ENCODE measurements at places on chromosomes 5 and 9. TPM values are rescaled to one million over a fixed set of nuclear protein-coding genes. Genes with fewer than 3 reads are reported as not detected.

Gene ST6GALNAC4
- total RNA-seq = 11.5 TPM

Gene C5orf63
- total RNA-seq = 4.0 TPM

Gene IL9
- total RNA-seq = not detected

Gene KCNV2
- total RNA-seq = 0.87 TPM

Gene PTGES
- total RNA-seq = 4.7 TPM

Gene PCDHA3
- 1.6 TPM for total RNA-seq

- ATAC-seq = no peak
Observed at GRCh38 chr9:81588148-81588871, 101.0 kb downstream of the TLE1 start.

DNA sequence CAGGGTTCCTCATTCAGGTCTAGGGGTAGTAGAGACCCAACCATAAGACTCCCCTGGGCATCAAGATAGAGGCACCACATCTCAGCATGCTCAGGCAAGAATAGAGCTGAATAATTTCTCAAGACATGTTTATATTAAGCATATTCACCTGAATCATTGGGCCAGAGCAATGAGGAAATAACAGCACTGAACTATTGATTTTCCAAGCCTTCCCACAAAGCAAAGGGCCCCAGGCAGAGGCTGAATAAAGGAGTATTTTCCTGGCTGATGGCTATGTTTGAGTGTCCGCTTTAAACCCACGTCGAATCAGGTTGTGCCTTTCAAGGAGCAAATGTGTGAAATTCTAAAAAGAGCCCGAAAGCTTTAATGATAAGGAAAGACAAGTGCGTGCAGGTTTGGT lies 129.2 kb downstream of the HSD17B3 start:
- ATAC-seq = no peak

- no peak for ATAC-seq
Observed at GRCh38 chr5:24899180-24899579, 254.4 kb upstream of the CDH10 start.

DNA sequence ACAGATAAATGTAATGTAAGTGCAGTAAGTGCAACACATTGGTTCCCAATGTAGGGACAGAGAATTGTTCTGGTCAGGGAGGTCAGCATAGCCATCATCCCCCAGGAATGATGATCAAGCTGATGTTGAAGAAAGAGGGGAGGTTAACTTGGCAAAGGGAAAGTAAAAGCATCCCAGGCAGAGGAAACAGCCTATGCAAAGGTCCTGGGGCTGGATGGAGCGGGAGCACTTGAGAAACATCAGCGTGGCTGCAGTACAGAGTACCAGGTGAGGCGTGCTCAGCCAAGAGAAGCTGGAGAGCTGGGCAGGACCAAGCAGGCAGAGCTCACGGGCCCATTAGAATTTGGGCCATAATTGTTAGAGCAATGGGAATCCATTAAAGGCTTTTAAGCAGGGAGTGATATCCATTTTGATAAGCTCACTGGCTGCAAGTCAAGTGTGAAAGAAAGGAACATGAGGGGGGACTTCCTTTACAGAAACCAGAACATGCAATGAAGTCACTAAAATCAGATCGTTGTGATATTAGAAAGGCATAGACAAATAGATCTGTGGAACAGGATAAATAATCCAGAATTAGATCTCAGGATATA lies 50.1 kb upstream of the HAND1 start:
- no peak for ATAC-seq

- ATAC-seq = no peak
Observed at GRCh38 chr5:151251001-151251551, 1.9 kb upstream of the GM2A start.

DNA sequence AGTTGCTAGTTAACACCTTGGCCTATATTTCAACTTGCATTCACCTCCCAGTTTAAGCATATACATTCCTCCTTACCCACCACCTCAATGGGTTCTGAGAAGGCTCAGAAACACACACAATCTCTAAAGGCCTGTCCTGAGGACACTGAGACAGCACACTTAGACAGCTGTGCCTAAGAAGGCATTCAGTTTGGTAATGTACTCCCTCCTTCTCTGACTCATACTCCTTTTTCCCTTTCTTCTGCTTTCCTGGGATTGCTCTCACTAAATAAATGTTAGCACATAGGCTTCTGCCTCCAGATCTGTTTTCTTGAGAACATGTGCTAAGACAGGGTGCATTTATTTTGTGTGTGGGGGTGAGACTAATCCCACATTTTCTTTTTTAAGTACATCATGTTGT lies 456.8 kb upstream of the CDH6 start:
- no peak for ATAC-seq

DNA sequence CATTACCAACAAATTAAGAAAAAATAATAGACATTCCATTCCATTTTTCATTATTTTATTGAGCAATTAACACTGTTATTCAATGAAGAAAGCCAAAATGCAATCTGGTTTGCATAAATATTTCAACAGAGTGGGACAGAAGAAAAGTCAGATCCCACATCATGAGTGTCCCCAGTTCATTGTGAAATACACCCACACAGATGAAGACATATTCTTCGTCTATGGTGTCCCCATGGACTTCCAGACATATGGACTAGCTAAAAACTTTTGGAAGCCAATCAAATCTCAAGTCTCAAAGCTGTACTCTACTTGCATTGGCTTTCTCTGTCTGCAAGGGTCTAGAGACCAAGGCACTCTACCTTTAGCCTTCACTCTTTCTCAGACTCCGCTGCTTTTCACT lies 194.3 kb downstream of the SEMA5A start:
- ATAC-seq = no peak

DNA sequence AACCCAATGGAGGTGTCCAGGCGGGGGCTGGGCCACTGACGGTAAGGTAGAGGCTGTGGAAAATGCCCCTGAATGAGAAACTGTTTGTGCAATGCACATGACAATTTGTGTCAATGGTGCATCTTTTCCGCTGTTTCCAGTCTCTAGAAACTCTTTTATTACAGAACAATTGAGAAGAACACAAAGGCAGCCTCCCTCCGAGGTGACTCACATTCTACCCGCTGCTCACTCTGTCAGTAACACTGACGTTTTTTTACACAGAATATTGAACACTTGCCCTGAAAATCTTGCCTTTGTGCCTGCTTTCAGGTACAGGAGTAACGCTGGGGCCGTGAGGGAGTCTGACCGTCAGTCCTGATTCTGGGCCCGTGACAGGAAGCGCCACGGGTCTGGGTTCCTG lies 11.7 kb upstream of the TENT4A start:
- ATAC-seq = peak; percentile 84

- ATAC-seq = no peak
Observed at GRCh38 chr5:10030219-10030831, 219.4 kb downstream of the ATPSCKMT start.

DNA sequence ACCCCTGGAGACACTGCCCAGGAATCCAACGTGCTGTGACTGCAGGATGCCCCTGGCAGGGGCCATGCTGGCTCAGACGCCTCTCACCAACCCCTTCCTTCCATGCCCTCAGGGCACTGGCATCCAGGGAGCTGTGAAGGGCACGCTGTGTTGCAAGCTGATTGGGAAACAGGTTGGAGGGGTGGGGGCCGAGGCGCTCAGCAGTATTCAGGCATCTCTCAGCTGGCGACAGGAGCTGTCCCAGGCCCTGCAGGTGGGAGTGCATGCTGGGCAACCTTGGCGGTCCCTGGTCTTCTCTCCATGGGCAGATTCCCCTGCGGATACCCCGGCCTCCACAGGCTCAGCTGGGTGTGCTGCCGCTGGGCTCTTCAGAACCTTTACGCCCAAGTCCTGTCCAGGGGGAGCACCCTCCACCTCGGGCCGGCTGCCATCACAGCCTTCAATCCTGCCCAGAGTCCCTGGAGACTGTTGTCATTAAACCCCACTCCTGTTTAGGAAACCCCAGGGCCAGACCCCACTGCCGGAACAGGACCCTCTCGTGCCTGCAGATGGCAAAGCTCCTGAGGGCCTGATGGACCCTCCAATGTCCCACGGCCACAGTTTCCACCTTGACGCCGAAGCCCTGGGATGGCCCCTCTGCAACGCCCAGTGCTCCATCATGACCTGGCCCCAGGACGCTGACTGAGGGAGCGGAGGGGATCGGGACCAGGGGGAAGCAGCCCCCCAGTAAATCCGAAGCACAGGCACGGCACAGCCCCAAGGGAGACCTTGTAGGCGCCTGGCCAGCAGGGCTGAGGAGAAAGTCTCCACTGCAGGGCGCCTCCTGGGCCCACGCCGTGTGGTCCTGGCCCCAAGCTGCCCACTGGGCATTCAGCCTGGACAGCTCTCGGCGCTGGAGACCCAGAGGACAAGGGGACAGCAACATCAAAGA lies 9.3 kb downstream of the TPPP start:
- no peak for ATAC-seq

- ATAC-seq = peak; percentile 61
Observed at GRCh38 chr5:77867194-77867691, 91.1 kb upstream of the TBCA start.

- peak; percentile 12 for ATAC-seq
Observed at GRCh38 chr5:133226186-133226585, 174.4 kb downstream of the HSPA4 start.

- no peak for ATAC-seq
Observed at GRCh38 chr5:103706939-103707682, 144.5 kb upstream of the NUDT12 start.
